Substantia nigra (tissue), 51 donors: ENCODE measurements at places on chromosomes 5 and 9.

DNA sequence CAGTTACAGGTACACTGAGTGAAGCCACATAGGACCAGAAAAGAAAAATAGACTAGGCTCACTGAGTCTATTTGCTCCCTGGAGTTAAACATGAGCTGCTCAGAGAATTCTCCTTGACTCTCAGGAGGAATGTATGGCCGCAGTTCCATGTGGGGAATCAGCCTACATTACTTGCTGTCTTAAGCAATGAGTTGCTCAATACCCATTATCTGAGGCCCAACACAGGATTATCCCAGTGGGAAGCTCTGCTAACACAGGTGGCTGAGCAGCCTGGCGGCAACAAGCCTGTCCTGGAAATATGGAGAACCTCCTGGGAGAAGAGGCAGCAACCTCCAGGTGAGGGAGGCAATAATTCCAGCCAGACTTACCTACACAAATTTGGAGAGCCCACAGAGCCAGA, 177.5 kb upstream of the NREP start:
- DNase-seq, result no peak

DNA sequence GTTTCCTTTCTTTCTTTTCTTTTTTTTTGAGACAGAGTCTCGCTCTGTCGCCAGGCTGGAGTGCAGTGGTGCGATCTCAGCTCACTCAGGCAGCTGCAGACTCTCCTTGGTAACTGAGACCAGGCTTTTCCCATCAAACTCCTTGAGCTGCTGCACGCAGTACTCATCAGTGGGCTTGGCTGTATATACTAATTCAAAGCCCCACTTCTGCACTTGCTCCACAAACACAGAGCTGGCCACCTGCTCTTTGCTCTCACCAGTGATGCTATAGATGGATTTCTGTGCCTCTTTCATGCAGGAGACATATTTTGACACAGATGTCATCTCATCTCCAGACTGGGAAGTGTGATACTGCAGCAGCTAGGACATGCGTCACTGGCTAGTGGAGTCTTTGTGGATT, 252.7 kb downstream of the AP3B1 start:
- DNase-seq, result no peak

- DNase-seq, result no peak
Measured at GRCh38 chr5:181190711-181191525, 14.1 kb downstream of the TRIM7 start.

DNA sequence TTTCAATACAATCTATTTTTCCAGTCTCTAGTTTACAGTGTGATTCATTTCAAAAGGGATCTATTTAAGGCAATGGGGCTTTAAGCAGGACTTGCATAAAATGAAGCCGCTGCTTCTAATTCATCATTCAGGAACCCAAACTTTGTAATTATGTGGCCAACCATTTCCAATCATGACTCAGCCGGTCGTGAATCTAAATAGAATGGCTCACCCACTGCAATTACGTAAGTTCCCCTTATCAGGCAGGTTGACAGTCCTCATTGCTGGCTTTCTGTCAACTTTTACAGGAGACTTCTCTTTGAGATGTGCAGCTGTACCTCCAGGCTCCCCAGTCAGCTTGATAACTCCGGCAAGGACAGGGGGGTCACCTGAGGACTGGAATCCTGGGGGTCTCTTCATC, 152.8 kb upstream of the DAP start:
- DNase-seq, result no peak

DNA sequence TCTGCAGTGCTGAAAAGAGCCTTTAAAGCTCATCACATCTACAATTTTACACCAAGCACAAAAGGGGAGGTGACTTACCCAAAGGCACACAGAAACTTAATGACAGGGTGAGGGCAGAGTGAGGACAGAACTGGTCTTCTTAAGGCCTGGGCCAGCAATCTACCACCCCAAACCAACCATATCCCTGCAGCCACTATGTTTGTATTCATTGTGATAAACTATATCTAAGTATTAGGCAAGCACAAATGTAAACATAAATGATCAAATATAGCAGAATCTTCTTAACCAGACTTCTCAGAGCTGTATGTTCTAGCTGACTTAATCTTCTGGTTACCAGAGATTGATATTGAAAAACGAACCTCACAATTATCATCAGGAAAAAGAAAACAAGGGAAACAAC, 47.9 kb upstream of the RNF38 start:
- DNase-seq, result no peak

GRCh38 chr5:65910711-65911110, 15.7 kb upstream of the ERBIN start:
- no peak for DNase-seq

DNA sequence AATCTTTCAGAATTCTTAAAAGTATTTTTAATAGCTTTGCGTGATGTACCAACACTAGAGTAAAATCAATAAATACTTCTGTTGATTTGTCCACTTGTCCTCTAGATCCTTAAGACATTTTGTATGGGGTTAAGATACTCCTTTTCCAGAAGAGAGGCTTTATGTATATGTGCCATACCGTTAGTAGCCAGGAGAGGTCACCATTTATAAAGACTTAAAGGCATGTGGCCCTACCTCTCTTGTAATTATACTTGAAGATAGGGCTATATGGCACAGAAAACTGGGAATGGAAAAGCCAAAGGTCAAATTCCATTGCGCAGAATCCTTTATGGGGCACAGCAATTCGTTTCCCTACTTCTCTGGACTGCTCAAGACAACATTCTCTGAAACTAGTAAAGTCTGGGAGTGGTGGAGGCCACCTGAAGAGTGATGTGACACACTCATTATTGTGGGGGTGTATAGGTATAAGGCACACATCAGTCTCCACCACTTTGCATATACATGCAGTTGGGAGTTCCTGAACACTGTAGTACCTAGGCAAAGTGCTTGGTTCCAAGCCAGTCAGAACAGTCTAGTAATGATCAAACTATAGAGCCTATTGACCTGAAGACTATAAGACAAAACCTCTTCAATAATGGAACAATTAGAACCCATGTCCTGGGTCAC, 140.1 kb upstream of the FBXL17 start:
- DNase-seq, result no peak

DNA sequence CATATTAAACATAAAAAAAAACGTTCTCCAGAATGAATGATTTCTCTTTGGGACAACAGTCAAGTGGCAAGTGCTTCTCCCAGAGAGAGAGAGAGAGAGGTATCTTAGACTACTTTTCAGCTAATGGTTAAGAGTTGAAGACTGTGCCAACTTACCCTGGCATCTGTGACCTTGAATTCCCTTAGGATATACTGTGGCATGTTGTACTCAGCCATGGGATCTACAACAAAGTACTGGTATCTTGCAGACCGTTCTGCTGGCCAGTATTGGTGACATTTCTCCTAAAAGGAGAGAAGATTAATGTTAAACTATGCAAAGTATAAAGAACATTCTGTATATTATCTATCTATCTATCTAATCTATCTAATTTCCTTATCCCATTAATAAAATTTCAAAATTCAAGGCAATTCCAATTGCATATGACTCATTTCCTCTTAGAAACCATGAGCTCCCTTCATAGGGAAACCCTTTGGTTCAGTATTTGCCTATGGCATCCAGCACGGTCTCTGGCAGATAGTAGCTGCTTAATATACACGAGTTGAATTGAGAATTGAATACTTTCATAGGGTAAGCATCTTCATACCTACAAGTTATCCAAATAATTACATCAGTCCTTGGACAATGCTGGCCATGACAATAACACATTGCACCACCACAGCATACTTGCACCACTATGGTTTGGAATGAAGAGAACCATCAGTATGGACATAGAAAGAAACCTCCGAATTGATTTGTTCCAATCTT, 539.4 kb upstream of the DMAC1 start:
- no peak for DNase-seq

DNA sequence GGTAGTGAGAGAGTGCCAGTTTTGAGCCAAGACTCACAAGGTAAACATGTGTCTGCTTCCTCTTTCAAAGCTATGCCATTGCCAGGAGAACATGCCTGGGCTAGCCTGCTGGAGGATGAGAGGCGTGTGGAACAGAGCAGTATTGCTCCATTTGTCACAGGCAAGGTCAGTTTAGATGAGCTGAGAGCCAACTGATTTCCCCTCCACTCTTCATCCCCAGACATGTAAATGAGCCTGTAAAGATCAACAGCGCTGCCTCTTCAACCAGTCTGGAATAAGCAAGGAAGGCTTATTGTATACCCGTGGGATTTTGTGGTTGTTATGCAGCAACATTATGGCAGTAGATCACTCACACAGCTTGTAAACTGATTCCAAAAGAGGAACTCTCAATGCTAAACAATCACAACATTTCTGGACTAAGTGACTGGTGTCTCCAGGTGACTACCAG, 8.2 kb upstream of the GDNF start:
- no peak for DNase-seq

GRCh38 chr9:91148306-91148705, 213.4 kb downstream of the AUH start:
- DNase-seq, result no peak

- DNase-seq, result no peak
Measured at GRCh38 chr5:96157077-96157780, 195.6 kb upstream of the ELL2 start.

GRCh38 chr9:1014640-1015039, 35.5 kb upstream of the DMRT2 start:
- no peak for DNase-seq
